ENCODE measurements at places on chromosomes 2 and 18. TPM values are rescaled to one million over a fixed set of nuclear protein-coding genes. Genes with fewer than 3 reads are reported as not detected.

The ACVR1C gene
- 1.7 TPM for total RNA-seq

The BAZ2B gene
- 8.2 TPM for total RNA-seq

The RND3 gene
- not detected for total RNA-seq

The COLEC12 gene
- not detected for total RNA-seq

The SAG gene
- not detected for total RNA-seq

The SH3BP4 gene
- 0.54 TPM for total RNA-seq

The AKAIN1 gene
- not detected for total RNA-seq

The MRPS9 gene
- 46.9 TPM for total RNA-seq

The GPR75 gene
- 0.88 TPM for total RNA-seq

DNA sequence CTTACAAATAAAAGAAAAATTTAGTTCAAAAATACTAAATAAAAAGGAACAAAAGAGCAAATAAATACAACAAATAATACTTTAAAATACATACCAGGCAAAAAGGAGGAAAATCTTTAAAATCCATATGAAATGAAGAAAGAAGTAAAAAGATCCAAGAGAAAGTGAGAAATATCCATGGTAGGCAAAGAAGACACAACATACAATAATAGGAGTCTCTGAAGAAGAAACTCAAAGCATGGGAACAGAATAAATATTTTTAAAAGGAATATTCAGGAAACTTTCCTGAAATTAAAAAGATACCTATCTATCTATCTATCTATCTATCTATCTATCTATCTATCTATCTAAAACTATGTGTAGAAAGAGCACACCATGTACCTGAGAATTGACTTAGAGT lies 196.8 kb downstream of the TMEM247 start:
- no peak for DNase-seq

GRCh38 chr2:979069-979928 lies 28.6 kb downstream of the SNTG2 start:
- DNase-seq = no peak

GRCh38 chr2:28375742-28376631 lies 16.7 kb upstream of the FOSL2 start:
- DNase-seq = no peak

GRCh38 chr2:231726276-231726675 lies 18.0 kb downstream of the PTMA start:
- no peak for DNase-seq

DNA sequence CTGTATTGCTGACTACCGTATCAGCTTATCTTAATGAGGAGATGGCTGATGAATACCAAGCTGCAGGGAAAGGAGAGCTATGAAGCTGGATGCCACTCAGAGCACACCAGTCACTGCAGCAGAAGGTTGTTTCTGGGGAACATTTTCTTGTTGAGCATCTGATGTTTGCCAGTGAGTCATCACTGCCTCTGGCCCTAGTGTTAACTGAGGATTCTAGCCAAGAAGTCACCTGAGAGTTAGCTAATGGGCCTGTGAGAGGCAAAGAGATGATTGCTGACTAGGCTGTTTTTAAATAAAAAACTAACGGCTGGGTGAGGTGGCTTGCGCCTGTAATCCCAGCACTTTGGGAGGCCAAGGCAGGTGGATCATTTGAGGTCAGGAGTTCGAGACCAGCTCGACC lies 37.9 kb downstream of the CCDC150 start:
- DNase-seq = no peak

- DNase-seq = no peak
Measured at GRCh38 chr2:20521682-20522189, 74.9 kb downstream of the RHOB start.

- no peak for DNase-seq
Measured at GRCh38 chr18:27227721-27228120, 42.6 kb upstream of the CHST9 start.

GRCh38 chr2:44564752-44565151 lies 203.0 kb downstream of the CAMKMT start:
- DNase-seq = no peak

DNA sequence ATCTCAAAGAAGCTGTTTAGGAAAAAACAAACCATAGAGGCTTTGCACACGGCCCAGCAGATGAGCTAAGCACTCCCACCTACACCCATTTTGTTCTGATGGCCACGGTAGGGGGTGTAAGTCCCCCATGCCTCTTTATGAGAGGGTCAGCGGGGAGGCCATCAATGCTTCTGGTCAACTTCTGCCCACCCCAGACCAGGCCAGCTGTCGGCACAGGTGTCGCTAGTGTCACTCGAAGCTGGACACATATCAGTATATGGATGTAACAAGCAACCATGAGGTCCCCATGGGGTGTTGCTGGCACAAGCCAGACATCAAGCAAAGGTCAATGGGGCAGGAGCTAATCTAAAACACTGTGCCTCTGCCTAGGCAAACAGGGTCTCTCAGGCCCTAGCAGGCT lies 23.7 kb upstream of the SLC35F6 start:
- DNase-seq = no peak

GRCh38 chr2:223071139-223071538 lies 19.1 kb downstream of the KCNE4 start:
- no peak for DNase-seq

DNA sequence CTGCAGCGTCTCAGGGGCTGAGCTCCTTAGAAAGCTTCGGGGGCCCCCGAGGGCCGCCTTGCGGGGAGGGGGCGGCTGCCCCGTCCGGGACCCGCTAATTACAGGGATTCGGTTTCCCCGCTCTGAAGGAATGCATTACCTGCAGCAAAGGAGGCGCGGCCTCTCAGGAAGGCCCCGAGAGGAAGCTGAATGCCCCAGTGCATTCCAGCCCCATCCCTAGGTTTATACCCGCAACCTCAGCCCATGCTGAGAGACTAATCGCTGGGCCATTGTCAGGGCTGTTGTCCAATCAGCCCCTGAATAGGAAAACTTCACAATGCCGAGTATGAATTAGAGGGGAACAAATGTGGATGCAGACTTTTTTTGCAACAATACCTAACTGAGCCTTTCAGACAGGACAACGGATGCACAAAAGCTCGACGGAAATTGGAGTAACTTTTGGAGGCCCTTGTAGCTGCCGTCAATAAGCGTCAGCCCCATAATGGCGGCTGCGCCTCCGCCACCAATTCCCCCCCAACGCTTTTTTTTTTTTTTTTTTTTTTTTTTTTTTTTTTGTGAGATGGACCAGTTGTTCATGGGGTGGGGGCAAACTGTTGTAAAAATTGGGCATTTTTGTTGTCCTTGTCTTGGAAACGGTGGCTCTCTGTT lies 138.6 kb upstream of the SIX3 start:
- DNase-seq = no peak

- no peak for DNase-seq
Measured at GRCh38 chr2:63755965-63756364, 85.7 kb upstream of the UGP2 start.

DNA sequence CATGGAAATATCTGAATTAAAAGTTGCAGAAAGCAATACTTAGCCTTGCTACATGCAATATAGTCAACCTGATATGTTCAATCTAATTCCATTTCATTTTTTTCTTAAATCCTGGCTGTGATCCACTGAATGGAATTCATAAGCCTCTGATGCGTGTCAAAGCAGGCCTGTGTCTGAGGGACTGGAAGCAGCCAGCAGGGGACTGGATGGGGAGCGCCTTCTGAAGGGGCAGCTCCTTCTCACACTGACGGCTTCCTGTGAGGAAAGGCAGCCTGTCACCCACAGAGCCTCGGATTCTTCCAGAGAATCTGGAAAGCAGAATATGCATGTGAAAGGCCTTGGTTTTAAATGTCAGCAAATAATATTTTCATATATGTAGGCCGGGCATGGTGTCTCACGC lies 73.5 kb downstream of the KCNF1 start:
- no peak for DNase-seq

DNA sequence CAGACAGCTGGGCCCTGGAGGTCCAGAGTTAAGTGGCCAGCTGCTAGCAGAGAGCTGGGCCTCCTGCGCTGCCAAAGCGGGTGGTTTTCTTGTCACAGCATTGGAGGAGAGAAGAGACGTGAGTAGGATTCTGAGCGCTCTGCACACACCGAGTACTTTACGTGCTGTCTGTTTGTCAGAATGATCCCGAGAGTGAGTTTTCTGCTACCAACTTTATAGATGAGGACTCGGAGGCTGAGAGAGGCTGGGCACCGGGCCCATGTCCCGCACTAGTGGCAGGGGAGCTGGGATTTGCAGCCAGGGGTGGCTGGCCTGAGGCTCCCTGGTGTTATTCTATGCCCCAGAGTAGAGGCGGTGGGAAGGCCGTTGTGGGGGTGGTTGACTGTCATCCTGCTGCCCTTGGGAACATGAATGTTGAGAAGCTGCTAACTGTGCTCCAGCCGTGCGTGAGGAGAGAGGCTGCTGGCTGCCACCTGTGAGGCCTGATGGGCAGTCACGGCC lies 36.3 kb upstream of the MBP start:
- DNase-seq = no peak

- DNase-seq = peak; percentile 75
Measured at GRCh38 chr2:233240897-233241296, 10.6 kb upstream of the ATG16L1 start.

DNA sequence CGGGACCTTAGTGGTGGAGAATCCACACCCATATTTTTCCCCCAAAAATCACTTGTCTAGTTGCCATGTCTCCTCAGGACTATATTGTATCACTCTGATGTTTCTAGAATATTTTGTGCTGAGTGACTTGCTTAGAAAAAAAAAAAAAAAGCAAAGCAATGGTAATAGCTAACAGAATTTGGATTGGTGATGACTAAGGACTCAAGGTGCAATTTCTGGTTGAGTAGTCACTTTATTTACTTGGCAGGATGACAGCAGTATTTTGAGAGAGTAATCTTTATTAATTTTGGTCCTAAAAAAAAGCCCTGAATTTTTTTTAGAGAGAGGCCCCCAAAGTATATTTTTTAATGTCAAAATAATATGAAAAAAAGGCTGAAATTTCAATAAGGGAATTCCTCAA lies 32.8 kb upstream of the MYO3B start:
- no peak for DNase-seq

DNA sequence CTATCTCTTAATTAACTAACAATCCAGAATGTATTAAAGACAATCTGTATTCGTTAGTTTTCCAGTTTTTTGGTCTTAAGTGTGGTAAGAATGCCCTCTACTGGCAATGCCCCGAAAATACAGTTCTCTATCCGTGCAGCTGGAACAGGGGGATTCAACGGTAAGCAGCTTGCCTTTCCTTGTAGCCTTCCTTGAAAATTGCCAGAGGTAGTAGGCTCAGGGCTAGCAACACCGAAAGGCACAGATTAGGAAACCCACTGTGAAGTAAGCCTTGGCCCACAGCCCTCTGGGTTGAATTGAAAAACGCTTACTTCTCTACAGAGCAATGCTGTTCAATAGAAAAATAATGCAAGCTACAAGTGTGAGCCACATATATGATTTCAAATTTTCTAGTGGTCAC lies 17.1 kb upstream of the VPS4B start:
- DNase-seq = peak; percentile 58

GRCh38 chr2:14424478-14425390 lies 207.8 kb upstream of the LRATD1 start:
- DNase-seq = no peak

- no peak for DNase-seq
Measured at GRCh38 chr2:186560254-186560653, 29.6 kb upstream of the ITGAV start.

DNA sequence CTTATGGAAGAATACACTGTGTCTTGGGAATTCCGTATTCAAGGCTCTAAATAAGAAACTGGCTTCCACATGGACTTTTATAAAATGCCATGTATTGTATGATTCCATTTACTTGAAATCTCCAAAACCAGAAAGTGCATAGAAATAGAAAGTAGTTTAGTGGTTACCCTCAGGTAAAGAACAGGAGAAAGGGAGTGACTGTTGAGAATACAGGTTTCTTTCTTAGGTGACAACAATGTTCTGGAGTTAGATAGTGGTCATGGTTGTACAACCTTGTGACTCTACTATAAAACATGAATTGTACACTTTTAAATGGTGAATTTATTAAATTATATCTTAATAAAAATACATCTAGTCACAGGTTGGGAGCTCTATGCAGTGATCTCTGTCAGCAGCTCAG lies 481.8 kb downstream of the SPAG16 start:
- DNase-seq = no peak

- no peak for DNase-seq
Measured at GRCh38 chr2:96547731-96548171, 11.2 kb downstream of the ARID5A start.

GRCh38 chr18:59271606-59272220 lies 1.5 kb downstream of the RAX start:
- DNase-seq = no peak

GRCh38 chr2:174383796-174384195 lies 11.7 kb upstream of the SCRN3 start:
- no peak for DNase-seq

- no peak for DNase-seq
Measured at GRCh38 chr2:43136011-43136799, 90.2 kb downstream of the ZFP36L2 start.

Data from activated CD8-positive, alpha-beta T cell treated with anti-CD3 and anti-CD28 coated beads for 36 hours (primary cell).